ENCODE measurements at places on chromosomes 5 and 9.
A peak's percentile ranks its signal among the peaks of the same experiment; 100 is the strongest.

DNA sequence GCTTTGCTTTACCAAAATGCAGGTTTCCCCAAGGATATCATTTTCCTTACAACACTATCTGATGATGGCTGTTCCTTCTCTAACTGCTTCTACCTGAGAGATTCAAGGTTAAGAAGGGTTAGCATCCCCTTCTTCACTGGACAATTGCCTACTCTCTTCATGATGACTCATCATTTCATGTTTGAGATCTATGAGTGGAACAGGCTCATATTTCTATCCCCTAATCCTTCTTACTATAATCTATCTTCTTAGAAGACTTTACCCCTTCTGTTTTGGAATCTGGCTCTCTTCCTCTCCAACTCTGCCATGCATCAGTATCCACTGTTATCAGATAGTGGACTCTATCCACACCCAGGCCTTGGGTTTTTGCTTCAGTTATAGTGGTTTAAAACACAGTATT, 54.3 kb downstream of the NR3C1 start:
- DNase-seq = no peak

- no peak for DNase-seq
Measured at GRCh38 chr9:93663877-93664548, 87.6 kb downstream of the PHF2 start.

DNA sequence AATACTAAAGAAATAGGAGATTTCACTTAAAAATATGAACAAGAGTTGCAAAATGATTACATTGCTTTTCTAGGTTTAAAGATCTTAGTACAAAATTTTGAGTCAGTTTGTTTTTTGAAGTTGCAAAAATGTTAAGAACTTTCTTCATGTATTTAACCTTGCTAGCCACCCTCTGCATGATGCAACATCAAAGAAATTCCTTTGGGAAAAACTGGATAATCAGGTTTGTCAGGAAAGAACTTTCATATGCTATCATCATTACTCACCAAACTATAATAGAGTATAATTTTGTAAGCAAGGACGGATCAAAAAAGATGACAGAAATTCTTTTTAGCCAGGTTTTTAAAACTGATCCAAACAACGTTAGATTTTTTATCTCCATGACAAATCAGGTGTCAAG, 116.9 kb upstream of the MRPS30 start:
- DNase-seq = no peak

- DNase-seq = no peak
Measured at GRCh38 chr5:159471904-159472303, 141.6 kb upstream of the IL12B start.

DNA sequence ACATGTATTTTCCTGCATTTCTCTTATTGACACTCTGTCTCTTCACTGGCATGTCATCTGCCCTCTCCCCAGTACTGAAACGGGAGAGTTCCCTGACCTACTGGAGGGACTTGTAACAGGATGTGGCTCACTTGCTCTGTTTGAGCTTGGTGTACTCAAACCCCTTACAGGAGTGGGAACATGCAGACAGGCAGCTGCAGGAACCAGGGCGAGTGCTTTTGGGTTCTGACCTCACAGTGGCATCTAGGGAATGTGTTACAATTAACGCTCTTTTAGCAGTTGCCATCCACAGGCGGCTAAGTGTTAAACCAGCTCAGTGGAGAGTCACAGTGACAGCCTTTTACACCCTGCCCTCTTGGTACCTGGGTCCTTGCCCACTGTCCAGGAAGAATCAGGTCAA, 300.3 kb upstream of the GRAMD2B start:
- peak; percentile 42 for DNase-seq

- no peak for DNase-seq
Measured at GRCh38 chr5:67178085-67178484, 18.5 kb downstream of the CD180 start.

DNA sequence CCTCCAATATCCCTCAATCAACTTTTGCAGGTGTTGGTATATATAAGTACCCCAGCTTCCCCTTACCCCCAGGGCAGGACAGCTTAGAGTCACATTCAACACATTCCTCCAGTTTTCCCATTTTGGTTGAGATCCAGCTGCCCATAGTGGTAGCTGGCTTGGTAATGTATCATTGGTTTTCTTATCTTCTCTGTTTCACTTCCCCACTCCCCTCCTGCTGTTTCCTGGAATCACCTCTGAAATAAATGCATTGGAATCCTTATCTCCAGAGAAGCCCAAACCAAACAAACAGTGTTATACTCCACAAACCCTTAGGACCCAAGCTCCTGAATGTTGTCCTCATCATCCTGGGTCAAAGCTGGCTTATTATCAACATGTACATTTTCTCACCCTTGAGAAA, 184.8 kb downstream of the TMEM38B start:
- DNase-seq = no peak

- no peak for DNase-seq
Measured at GRCh38 chr9:77827104-77827784, 179.1 kb upstream of the GNA14 start.

- DNase-seq = no peak
Measured at GRCh38 chr9:111516061-111516465, 8.9 kb upstream of the ZNF483 start.

GRCh38 chr9:37997636-37998374, 71.2 kb downstream of the SHB start:
- DNase-seq = peak; percentile 39

GRCh38 chr9:12851341-12852090, 76.7 kb downstream of the LURAP1L start:
- no peak for DNase-seq

DNA sequence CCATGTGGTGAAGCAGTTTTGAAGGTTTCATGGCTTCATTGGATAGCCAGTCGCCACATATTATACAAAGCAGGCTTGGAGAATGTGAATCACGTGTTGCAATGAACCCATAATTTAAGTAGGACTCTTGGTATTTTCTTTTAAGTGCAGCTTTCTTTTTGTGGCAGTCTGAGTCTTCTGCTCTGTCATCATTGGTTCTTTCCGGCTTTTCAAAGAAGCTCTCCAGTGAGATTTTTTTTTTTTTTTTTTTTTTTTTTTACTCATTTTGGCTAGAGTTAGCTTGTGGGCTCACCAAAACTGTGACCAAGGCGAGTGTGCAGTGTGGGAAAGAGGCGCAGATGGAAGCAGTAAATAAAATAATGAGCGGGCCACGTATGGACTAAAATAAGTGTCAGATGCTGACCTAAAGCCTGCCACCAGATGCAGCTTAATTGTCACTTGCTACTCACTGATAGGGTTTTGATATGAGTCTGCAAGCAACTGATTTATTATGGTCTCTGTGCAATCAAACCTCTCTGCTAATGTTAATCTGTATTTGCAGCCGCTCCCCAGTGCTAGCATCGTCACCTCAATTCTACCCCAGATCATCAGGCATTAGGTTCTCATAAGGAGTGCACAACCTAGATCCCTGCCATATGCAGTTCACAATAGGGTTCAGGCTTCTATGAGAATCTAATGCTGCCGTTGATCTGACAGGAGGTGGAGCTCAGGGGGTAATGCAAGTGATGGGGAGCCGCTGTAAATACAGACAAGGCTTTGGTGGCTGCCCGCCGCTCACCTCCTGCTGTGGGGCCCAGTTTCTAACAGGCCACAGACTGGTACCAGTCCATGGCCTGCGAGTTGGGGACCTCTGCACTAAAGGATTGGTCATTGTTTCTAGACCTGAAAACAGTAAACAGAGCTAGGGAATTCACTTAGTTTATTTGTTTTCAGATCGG, 45.5 kb upstream of the LARP1 start:
- no peak for DNase-seq

DNA sequence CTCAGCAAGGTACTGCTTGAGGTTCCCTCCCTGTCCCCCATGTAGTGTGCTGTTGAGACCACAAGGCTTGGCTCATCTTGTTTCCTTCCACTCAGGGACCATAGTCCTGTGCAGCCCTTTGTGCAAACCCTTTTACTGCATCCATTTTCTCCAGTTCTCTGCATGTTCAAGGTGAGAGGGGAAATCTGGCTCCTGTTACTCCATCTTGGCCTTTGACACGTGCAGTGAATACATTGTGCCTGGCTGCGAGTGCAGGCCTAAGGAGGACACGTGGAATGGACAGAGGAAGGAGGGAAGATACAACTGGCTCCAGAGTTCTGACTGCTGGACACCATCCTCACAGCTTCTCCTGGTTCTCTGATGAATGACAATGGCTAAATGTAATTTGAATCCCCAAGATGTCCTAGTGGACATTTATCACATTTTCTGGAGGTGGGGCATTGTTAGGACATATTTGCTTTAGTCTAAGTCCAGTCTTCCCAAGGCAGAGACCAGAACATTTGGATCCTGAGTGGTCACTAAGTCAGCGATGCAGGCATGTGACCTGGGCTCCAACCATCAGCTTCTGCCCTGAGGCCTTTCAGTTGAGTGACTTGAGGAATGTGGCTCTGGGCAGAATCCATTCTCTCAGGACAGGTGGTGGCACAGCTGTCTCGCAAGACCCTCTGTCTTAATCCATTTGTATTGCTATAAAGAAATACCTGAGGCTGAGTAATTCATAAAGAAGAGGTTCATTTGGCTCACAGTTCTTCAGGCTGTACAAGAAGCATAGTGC, 189.0 kb upstream of the DAP start:
- no peak for DNase-seq

DNA sequence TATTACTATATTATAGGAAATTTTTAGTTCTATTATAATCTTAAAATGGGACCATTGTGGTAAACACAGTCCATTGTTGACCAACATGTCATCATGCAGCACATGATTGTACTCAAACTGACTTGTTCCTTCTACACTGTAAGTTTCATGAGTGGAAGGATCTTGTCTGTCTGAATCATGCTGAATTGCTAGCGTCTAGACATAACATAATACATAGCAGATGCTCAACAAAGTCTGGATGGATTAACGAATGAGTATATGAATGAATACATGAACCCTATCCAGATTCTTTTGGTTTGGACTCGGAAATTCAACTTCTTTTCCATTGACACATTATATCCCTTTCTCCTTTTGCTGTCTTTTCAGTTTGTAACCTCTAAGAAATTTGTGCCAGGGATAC, 429.2 kb upstream of the SGCD start:
- DNase-seq = no peak

- no peak for DNase-seq
Measured at GRCh38 chr5:21681911-21682310, 1171.2 kb downstream of the CDH12 start.

GRCh38 chr5:177353093-177353492, 1.6 kb upstream of the LMAN2 start:
- no peak for DNase-seq

- DNase-seq = no peak
Measured at GRCh38 chr5:139100825-139101224, 97.3 kb downstream of the SIL1 start.

GRCh38 chr5:100270023-100270771, 265.0 kb upstream of the FAM174A start:
- no peak for DNase-seq

- no peak for DNase-seq
Measured at GRCh38 chr5:10627160-10627701, 63.4 kb downstream of the ANKRD33B start.

DNA sequence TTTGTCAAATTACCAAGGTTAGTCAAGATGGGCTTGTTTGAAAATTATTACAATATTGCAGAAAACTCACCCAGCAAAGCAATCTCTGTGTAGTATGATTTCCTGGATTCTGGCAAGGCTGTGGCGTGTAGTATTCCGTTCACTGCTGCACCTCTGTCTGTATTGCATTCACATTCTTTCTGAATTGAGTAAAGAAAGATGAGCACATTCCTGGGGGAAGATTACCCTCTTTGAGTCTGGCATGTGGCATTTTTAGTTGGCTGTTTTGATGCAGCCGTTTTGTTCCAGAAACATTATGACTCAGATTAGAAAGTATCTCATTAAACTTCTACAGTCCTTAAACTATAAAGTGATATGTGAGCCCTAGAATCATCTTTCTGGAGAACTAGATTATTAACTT, 197.7 kb downstream of the TENT4A start:
- no peak for DNase-seq

GRCh38 chr5:1931604-1932231, 49.0 kb upstream of the IRX4 start:
- DNase-seq = peak; percentile 39

DNA sequence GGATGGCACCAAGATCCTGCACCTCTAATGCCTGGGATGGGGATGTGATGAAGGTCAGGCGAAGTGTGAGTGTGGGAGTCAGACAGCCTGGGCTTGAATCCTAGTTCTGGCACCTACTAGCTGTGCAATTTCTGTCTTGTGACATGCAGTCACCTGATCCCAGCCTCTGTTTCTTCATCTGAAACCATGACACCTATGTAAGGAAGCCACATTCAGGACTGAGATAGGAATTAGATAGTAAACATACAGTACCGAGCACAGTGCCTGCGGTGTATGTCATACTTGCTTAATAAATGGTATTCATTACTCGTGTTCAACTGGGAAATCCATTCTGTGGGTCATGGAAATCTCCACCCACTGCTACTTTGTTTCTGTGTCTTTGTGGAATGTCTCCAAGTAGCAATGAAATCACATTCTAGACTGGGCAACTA, 140.6 kb upstream of the STC2 start:
- DNase-seq = no peak

DNA sequence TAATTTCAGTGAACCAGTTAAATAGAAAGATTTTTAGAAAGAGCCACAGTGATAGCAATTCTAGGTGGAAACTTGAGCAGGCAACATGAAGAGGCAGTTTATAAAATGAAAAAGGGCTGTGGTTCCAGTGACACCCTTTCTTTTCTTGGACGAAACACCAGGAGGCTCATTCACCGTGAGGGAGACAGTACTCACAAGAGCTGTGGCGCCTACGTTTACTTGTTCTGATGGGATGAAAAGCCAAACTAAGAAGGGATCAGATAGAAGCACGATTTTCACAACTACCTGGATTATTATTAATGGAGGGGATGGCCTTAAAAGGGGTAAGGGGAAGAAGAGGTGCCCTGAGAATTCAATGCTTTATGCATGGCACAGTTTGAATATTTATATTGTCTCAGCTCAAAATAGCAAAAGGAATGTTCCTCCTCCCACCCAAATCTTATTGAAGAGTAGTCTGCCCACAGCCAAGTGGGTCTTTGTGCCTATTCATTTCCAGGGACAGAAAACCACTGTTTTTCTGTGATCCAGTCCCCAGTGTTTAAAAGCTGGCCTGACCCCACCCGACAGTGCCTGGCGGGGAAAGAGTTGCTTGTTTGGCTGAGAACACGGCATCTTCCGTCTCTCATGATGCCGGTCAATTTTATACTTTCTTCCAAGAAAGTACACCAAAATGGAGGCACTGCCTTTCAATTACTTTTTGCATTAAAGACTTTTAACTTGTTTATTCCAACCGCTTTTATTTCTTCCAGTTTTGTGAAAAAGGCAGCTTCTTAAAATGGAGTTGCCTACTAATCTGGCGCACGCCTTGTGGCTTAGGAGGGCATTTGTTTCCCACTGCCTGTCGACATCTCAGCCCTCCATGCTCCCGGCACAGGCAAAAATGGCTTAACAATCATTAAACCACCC, 51.9 kb downstream of the HABP4 start:
- DNase-seq = no peak

DNA sequence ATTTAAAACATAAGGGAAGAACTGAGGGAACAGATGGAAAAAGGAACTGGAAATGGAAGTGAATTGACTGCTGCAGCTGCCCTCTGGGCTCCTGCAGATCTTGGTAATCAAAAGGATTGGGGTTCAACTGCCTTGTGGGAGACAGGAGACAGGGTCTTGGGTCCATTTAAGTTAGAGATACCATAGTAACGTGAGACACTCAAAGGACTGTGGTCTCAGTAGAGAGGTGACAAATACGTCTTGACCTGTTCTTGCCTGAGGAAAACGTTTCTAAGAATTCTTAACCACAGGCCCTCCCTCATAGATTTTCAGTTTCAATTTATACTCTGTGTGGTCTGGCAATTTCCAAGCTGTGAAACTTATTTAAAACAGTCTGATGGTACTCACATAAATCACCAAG, 100.8 kb upstream of the DHFR start:
- DNase-seq = no peak

Measured in left cardiac atrium (tissue), 4 donors.